ENCODE measurements at places on chromosomes 6 and 20. TPM values are rescaled to one million over a fixed set of nuclear protein-coding genes. Genes with fewer than 3 reads are reported as not detected.

- DNase-seq: peak; percentile 78
Measured at GRCh38 chr6:142376800-142377496, 75.1 kb downstream of the ADGRG6 start.

SLC44A4 gene
- total RNA-seq: not detected

GRCh38 chr6:42337985-42338743, 113.6 kb downstream of the TRERF1 start:
- DNase-seq: no peak

- DNase-seq: no peak
Measured at GRCh38 chr6:63935732-63936131, 300.1 kb downstream of the PHF3 start.

All from A172 (cell line).